MV-4-11 (cell line): ENCODE measurements at places on chromosomes 1 and 21.

- DNase-seq, result no peak
These were observed 118.9 kb upstream of the COL6A1 start for GRCh38 chr21:45862543-45863207.

DNA sequence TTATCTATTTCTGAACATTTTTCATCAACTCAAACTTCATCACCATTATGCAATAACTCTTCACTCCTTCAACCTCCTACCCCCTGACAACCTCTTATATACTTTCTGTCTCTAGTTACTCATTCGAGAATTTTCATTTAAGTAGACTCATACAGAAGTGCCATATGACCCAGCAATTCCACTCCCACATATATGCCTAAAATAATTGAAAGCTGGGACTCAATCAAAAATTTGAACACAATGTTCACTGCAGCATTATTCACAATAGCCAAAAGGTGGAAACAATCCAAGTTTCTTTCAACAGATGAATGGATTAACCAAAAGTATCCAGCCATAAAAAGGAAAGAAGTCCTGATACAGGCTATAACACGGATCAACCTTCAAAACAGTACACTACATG is 24.1 kb downstream of the COL11A1 start:
- DNase-seq, result no peak

GRCh38 chr1:17259233-17259873 is 10.5 kb downstream of the PADI3 start:
- no peak for DNase-seq

DNA sequence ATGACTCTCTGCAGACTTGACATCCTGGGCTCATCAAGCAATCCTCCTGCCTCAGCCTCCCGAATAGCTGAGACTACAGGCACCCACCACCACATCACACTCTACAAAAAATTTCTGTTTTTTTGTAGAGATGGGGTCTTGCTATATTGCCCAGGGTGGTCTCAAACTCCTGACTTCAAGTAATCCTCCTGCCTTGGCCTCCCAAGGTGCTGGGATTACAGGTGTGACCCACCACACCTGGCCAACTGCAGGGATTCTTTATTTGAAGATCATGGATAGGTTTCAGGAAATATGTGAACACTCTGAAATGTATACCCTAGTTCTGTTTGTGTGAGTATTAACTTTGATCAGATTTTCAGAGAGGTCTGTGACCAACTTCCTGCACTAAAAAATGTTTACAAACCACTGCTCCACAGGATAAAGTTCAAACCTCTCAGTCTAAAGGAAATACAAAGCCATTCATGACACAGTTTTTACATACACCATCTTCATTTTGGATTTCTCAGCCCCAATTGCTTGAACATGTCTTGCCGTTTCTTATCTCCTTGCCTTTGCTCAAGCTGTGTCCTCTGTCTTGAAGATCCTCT is 252.3 kb upstream of the FGGY start:
- DNase-seq, result no peak

- DNase-seq, result no peak
These were observed 31.2 kb downstream of the TSEN15 start for GRCh38 chr1:184082541-184083415.

DNA sequence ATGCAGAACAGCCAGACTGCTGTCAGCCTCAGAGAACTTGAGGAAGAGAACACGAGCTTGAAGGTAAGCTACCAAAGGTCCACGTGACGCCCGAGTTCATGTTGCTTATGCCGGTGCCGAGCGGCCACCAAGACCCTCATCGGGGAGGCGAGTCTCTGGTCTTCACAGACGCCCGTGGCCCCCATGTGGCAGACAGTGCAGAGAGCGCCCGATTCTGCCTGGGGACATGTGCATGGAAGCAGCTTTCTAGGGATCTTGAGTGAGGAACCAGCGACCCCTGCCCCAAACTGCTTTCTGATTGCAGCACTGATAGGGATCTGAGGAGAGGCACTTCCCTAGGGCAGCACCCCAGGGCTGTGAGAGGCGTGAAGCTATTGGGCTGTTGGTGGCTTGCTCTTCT is 56.3 kb upstream of the DIP2A start:
- no peak for DNase-seq

- DNase-seq, result peak; percentile 74
These were observed 62.6 kb downstream of the CDC14A start for GRCh38 chr1:100414693-100415497.

- no peak for DNase-seq
These were observed 195.9 kb upstream of the GALNT2 start for GRCh38 chr1:229871078-229871676.

GRCh38 chr1:222653178-222653827 is 35.4 kb downstream of the MIA3 start:
- peak; percentile 43 for DNase-seq

DNA sequence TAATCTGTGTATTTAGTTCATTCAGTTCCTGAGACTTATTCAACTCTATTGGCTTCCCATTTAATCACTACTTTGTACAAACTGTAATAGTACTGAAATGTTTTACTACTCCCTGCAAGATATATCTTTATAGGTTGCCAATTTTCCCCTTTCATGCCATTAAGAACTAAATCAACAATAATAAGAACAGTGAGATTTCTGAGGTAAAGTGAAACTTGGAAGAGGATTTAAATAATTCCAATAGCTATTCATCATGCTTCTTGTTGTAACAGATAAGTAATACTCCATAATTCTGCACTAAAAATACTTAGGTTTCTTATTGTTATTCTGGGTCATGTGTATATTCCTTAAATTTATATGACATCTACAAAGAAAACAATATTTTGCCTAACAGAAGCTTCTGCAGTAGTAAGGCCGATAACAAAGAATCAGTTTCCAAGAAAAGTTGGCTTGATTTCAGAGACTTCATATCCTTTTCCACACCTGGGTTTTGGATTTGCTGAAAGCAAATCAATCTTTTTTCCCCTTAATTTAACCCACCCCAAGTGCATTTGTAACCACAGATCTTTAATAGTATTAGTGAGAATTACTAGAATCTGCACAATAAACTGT is 258.3 kb downstream of the FAF1 start:
- no peak for DNase-seq

DNA sequence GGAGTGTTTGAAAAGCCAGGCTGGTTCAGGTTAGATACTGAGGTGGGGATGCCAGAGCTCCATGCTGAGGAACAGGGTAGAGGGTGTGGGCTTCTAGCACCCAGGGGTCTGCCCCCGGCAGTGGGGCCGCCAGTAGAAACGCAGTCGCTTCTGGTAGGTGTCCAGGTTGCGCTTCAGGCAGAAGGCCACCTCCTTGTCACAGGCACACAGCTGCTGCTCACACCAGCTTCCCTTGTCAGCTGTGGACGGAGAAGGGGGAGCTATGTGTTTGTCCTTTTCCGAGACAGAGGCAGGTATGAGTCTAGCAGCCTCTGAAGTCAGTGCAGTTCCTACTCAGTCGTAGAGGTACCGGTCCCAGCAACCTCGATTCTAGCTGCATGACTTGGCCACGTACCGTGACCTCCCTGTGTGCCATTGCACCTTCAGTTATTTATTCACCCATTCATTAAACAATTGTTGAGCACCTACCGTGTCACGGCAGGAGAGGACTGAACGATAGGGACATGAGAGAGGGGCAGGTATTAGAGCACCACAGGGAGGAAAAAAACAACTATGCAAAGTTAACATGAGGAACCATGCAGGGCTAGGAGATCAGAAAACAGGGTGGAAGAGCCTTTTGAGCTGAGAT is 5.2 kb downstream of the PLA2G2D start:
- DNase-seq, result no peak

DNA sequence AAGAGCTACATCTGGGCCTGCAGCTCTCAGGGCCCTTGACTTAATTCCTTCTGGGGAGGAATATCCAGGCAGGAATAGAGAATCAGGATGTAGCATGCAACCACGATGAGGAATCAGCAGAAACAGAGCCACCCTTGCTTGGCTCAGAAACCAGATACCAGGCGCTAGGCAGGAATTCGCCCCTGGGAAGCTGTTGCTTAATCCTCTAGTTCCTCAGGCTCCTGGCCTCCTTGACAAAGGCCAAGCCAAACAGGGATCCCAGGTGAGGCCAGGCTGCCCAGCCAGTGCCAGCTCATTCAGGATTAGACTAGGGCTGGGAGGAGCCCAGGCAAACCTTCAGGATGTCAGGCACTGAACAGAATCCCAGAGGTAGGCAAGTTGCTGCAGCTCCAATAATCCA is 48.2 kb upstream of the IRF2BP2 start:
- DNase-seq, result peak; percentile 9

GRCh38 chr1:75745276-75745675 is 20.8 kb downstream of the ACADM start:
- DNase-seq, result peak; percentile 93

DNA sequence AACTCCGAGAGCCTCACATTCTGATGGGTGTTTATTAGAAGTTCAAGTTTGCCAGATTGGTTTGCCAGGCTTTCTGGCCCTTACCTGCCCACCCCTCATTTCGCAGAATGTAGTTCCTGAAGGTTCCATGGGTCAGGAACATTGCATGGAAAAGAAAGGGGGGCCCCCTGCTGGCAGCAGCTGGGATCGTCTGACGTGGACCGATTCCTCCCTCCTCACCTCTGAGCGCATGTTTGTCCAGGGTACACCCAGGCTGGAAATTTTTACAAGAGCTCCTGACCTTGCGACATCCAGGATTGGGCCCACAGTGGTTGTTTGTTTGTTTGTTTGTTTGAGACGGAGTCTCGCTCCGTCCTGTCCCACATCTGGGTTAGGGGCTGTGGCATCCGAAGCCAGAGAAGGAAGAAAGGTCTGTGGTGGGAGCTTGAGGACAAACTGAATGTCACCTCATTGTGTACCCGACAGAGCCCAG is 126.0 kb upstream of the TMEM51 start:
- DNase-seq, result peak; percentile 25

- no peak for DNase-seq
These were observed 63.9 kb upstream of the CYP2J2 start for GRCh38 chr1:59990470-59990869.

- DNase-seq, result no peak
These were observed 143.7 kb downstream of the PBX1 start for GRCh38 chr1:164702664-164703063.

DNA sequence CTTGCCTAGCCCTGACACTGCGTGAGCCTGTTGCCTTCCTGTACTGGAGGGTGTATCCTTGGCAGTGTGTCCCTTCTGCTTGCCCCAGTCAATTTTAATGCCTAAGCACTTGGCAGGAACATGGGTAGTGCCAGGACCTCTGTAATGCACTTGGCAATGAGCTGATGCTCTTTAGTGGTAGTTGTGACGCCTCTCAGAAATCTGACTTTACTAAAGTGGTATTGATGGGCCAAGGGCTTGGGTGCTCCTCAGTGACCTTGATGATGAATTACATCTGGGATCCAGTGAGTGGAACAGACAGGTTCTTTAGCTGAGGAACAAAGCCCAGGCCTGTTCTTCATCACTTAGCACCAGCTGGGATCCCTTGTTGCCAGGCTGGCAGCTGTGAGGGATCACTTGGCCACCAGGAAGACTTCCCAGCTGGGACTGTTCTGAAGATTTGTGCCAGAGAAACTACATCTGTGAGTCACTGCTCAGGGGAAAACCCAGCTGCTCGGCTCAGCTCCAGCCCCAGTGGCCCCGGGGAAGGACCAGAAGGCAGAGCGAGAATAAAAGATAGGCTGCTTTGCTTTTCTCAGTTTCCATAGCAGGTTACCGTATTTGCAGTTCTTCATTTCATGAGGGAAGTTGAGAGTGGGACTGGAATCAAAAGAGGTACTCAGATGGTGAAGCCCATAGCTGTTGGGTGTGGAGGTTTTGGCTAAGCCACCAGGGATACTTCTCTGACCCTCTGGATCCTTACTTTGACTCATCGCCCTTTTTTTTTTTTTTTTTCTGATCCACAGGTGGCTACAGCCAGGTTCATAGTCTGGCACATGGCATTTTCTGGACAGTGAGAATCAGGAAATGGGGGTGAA is 28.5 kb upstream of the KCNA2 start:
- DNase-seq, result peak; percentile 52

DNA sequence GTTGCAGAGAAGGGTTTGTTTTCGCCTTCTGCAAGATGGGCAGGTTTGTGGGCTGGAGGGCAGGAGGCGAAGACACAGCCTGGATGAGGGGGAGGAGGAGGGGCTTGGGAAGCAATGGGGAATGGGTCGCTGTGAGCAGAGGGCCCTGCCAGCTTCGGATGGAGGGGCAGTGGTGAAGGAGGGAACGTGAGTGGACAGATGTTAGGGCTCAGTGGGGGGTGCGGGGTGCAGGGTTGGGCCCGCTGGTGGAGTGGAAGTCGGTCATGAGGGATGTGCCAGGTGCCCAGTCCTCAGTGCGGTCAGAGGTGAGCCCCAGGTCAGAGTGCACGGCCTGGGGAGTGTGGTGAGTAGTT is 55.5 kb upstream of the ABCG1 start:
- no peak for DNase-seq

- no peak for DNase-seq
These were observed 80.1 kb upstream of the PDC start for GRCh38 chr1:186541003-186541402.

DNA sequence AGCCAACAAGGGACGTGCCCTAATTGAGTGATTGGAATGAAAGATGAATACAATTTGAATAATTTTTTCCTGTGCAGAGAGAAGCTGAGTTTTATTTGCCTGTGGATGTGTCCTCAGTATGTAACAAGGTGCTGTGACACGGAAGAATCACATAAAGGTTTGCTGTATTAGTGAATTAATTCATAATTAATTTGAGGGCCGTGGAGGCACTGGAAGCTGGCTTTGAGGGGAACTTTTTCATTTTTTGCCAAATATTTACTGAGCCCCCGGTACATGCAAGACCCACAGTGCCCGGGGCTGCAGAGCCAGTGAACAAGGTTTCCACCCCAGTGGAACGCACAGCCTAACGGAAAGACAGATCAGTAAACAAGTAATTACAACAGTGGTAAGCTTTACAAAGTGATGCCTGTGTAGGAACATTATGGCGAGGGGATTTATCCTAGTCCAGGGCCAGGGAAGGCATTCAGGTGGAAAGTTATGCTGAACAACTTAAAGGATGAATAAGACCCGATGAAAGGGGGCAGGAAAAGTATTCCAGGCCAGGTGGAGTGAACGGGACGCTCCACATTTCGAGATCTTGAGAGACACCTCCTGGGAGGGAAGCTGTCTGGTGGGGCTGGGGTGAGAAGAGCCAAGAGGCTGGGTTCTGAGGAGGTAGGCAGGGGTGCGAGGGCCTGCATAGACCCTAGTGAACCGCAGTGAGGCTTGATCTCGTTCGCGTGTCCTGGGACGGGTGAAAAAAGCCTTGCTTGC is 773 bp upstream of the RCC2 start:
- no peak for DNase-seq

GRCh38 chr1:9905010-9905409 is 5.1 kb downstream of the CTNNBIP1 start:
- peak; percentile 21 for DNase-seq
